Stimulated activated CD4-positive, alpha-beta T cell treated with anti-CD3 and anti-CD28 coated beads, Interleukin-1b, Interleukin-23, amount 100 ng/mL, for 1 hour (primary cell): ENCODE measurements at places on chromosomes 5 and 9.

GRCh38 chr5:74113927-74114326, 487.9 kb downstream of the ARHGEF28 start:
- no peak for DNase-seq

DNA sequence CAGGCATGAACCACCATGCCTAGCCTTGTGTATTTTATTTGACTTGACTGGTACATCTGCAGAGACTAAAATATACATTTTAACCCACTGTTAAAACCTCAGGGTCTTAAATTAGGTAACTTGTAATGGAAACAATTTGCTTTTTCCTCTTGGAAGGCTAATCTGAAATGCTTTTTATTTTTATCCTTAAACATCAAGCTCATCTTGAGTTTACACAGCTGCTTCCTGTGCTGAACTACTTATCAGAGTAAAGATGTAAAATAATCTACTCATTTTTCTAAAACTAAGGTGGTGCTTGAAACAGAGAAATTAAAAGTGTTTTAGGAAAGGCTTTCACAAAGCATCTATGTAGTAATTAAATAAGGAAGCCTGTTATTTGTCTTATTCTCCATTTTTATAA, 144.1 kb downstream of the ENTREP1 start:
- no peak for DNase-seq

DNA sequence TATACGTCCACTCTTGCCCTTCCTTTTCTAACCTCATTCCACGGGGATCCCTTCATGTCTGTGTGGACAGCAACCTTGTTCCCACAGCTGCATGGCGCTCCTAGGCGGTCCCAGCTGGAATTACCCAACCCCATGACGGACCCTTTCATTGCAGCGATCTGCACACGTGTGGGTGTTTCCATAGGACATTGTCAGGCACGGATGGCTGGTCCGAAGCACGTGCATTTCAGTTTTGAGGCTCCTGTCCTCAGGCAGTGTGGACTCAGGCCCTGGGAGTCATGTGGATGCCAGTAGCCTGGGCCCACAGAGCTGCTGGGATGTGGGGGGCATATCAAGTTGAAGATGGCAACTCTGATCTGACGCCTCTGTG, 15.0 kb downstream of the CARD19 start:
- DNase-seq: no peak

GRCh38 chr9:136138566-136138965, 19.9 kb upstream of the TMEM250 start:
- DNase-seq: no peak

- no peak for DNase-seq
Measured at GRCh38 chr5:14842117-14842516, 29.5 kb downstream of the ANKH start.

DNA sequence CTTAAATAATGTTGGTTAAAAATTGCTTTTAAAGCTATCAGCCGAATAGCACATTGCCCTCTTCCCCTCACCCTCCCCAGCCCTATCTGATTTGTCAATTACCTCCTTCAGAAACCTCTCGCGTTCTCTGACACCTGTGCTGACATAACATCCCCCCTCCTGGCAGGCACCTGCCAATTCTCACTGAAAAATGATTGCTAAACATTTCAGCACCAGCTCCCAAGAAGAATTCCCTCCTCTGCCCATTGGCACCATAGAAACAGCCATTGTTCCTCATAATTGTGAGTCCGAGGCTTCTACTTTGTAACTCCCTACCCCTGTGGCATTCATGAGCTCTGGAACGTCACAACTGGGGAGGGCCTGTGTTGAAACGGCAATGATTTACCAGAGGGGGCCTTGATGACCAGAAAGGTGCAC, 20.2 kb downstream of the CDH6 start:
- no peak for DNase-seq

DNA sequence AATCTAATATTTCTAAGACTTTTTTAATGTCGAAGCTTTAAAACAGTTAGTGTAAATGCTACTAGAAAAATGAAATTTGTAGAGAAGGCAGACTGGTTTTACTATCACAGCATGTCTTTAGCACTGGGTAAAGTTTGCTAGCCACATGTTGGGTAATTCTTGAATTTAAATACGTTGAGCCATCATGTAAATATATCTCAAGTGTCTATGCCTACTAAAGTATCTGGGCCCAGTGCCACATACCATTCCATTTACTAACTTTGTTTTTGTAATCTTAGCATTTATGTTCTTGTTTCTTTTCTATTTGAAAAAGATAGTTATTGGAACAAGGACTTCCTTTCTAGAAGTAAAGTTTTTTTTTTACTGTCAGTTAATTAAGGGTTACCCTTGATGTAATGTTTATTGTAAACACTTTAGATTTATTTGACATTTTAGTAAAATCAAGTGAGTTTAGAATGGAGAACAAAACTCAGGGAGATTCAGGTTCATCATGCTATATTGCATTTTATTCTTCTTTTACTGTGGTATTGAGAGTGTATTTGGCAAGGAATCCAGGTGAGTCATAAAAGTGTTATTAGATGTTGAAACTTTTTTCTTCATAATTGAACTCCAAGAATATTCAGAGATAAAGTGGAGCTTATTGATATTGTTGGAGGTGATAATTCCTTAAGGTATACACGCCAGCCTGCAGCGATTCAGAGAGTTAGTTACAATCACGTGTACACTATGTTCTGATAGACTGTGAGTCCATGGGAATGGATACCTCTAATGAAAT, 182.4 kb downstream of the CCDC171 start:
- DNase-seq: no peak

DNA sequence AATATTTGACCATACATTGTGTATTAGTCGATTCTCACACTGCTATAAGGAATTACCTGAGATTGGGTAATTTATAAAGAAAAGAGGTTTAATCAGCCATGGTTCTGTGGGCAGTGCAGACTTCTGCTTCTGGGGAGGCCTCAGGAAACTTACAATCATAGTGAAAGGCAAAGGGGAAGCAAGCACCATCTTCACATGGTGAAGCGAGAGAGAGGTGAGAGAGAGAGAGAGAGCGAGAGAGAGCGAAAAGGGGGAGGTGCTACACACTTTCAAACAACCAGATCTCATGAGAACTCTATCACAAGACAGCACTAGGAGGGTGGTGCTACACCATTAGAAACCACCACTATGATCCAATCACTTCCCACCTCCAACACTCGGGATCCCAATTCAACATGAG, 4.1 kb upstream of the GRAMD2B start:
- no peak for DNase-seq

DNA sequence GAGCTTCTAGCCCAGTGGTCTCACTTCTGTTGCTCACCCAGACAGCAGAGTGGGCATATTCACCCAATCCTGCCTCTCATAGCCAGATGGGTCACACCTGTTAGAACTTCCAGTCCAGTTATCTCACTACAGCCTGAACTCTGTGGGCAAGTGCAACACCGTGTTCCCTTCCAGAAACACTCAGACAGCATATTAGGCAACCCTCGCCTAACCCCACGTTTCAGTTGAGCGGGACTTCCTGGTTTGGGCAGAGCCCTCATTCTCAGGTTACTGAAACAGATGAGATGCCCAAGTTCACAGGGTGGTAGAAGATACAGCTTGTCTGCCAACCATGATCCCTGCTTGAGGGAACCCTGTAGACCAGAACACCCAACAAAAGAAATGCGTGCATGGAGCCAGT, 538.2 kb downstream of the CYLC2 start:
- no peak for DNase-seq

- DNase-seq: no peak
Measured at GRCh38 chr5:157290981-157291711, 25.2 kb downstream of the CYFIP2 start.

- no peak for DNase-seq
Measured at GRCh38 chr5:149358294-149358651, 427 bp downstream of the PCYOX1L start.

- no peak for DNase-seq
Measured at GRCh38 chr9:133690081-133690561, 48.0 kb downstream of the SARDH start.

- no peak for DNase-seq
Measured at GRCh38 chr5:76689321-76690036, 26.4 kb upstream of the F2R start.

- DNase-seq: no peak
Measured at GRCh38 chr9:126283799-126284465, 42.7 kb upstream of the MVB12B start.

DNA sequence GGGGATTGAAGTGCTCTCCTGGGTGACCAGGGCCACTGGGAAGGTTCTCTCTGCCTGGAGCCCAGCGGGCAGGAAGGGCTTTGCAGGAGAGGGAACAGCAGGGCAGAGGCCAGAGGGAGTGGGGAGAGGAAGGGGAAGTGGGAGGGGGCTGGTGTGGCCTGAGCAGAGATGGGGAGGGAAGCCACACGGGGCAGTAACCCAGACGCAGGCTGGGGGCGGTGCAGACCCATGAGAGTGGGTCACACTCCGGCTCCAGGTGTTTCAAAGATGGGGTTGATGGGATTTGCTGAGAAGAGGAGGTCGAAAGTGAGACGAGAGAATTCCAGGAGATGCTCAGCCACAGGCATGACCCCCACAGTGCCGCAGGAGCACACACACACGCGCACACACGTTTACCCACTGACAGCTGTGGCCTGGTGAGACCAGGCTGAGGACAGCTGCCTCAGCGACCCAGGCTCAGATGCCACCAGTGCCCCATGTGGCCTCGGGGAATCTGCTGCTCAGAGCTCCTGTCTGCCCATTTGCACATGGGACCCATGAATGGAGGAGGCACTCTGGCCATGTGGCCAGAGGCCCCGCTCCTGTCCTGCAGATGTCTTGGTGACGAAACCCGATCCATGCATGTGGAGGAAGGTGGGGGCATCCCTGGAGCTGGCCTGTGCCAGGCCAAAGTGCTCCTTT, 32.7 kb upstream of the FCN2 start:
- DNase-seq: no peak

- DNase-seq: no peak
Measured at GRCh38 chr5:97986069-97986468, 787.4 kb upstream of the RGMB start.

- DNase-seq: no peak
Measured at GRCh38 chr5:180387798-180388197, 34.7 kb upstream of the GFPT2 start.

DNA sequence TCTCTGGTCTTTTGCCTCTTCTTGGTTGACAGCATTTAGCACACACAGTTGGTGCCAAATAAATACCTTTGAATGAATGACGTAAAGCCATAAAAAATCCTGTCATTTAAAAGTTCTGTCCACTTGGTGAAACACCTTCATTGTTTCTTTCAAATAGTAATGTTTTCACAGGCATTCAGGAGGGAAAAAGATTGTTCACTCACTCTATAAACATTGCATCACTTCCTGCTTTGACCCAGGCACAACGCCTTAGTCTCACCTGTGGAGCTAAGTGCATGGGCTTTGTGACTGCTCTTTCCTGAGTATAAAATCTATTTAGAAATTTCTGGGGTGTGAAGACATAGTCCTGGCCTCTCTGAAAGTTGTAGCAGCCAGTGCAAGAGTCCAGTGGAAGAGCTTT, 88.9 kb upstream of the CXCL14 start:
- DNase-seq: no peak

DNA sequence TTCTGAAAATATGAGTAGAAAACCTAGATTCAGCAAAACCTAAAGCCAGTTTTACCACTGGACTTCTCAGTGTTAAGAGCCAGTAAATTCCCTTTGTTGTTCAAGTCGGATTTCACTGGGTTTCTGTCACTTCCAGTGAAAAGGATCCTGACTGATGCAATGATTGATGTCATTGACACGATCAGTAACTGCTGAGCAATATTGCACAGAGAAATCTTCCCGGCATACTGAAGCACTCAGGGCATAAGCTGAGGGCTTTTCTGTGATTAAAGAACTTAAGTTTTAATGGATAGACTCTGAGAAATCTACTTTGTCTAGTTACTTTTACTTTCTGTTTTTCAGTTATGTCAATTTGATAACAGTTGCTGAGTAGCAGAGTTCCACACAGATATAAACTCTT, 61.9 kb downstream of the DENND1A start:
- DNase-seq: no peak

DNA sequence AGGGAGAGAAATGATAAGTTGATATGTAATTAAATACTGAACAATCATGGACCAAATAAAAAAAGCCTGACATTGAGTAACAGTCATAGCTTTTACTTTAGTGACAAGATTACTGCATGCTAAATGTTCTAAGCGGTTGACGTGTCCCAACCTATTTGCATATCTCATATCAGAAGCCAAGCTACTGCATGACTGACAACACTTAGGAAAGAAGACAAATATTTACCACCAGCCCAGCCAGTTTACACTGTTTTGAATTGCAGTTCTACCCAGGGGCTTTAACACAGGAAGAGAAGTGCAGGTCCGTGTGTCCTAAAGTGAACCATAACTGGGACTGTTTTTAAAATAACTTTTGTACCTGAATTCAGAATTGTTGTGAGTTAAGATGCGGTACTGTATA, 219.9 kb downstream of the PRDM9 start:
- no peak for DNase-seq

- no peak for DNase-seq
Measured at GRCh38 chr5:105773241-105773640, 1897.5 kb downstream of the EFNA5 start.

GRCh38 chr9:72925126-72925789, 27.6 kb downstream of the ALDH1A1 start:
- DNase-seq: no peak

DNA sequence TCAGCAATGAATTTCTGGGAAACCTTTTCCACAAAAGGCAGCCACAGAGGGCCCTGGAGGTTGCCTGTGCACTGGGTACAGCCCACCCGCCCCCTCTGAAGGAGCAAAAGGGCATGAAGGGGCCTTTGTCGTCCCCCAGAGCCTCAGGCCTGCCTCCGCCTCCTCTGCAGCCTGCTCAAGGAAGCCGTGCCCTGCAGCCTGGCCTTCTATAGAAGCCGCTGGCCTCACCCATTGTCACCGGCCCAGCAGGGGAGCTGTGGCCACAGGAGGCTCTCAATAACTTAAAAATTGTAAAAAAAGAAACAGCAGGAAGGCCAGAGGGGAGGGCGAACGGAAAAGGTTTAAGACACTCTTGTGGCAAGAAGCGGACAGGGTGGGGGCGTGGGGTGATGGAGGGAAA, 213.3 kb downstream of the IRX2 start:
- DNase-seq: no peak

- no peak for DNase-seq
Measured at GRCh38 chr5:172952034-172952511, 7.2 kb upstream of the RPL26L1 start.

GRCh38 chr9:34540827-34541226, 18.0 kb upstream of the ENHO start:
- DNase-seq: no peak

- no peak for DNase-seq
Measured at GRCh38 chr9:93575796-93576257, 557 bp upstream of the PHF2 start.

GRCh38 chr5:150264667-150265603, 24.6 kb downstream of the CAMK2A start:
- no peak for DNase-seq
